ENCODE measurements at places on chromosomes 12 and 14.

DNA sequence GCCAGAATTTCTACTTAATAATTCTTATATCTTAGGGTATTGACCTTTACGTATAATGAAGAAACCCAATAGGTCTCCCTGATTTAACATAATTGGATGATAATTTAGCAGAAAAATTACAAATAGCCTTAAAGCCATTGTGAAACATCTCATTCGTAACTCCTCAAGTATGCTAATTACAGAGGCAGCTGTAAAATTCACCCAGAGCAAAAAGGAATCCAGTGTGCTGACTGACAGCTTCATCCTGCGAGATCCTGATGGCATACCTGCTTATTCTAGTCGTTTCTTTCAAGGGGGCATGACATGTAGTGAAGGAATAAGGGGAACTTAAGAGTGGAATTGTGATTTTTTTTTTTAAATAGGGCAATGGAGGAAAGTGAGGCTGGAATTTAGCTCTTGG, 291.5 kb downstream of the FUT8 start:
- no peak for DNase-seq

DNA sequence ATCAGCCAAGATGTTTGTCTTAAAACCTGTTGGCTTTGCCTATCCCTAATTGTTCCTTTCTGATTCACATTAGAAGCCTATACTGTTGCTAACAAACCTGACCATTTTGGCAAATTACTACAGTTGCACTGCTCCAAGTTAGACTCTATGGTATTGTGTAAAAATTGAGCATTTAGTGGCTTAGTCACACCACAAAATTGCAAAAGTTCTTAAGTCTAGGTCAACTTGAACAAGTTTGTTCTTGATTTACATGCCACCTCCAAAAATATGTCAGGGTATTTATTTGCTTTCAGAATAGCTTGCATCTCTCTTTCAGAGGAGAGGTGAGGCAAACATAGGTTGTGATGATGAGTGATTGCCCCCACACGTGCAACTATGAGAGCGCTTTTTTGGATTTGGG, 27.0 kb upstream of the PTHLH start:
- no peak for DNase-seq

DNA sequence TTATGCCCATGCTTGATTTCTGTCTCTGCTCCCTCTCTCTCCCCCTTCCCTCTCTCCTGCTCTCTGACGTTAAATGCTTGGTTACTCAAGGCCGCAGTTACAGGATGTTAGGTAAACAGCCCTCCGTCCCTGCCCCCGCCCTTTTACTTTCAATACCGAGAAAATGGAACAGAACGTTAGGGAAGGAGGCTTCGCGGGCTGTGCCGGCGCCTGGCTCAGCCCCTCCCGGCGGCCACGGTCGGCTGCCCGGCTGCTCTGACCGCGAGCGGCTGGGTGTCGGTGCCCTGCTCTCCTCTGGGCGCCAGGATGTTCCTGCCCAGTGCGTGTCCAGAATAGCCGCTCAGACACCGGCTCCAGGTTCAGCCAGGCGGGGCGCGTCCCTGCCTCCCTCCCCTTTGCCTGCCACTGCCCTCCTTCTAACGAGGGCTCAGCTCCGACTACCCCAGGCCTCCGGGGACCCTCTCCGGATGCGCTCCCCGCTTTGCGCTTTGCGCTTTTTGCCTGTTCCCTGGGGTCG, 166.1 kb downstream of the ADCK1 start:
- DNase-seq: no peak

DNA sequence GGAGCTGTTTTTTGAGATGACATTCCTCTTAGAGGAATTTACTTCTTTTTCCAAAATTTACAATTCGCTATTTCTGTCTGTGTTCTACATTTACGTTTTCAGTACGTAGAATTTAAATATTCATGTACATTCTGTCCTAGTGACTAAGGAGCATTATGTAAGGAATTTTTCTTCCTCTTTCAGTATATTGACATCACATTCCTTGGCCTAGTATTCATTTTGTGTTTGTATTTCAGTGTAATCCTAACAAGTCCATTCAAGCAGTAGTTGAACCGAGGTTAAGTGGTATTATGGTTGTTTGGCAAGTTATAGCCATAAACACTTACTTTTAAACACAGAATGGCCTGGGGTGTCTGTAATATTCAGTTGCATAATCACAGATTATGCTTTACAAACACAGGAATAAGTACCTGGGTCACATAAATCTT, 465.2 kb downstream of the PCNX1 start:
- DNase-seq: no peak

DNA sequence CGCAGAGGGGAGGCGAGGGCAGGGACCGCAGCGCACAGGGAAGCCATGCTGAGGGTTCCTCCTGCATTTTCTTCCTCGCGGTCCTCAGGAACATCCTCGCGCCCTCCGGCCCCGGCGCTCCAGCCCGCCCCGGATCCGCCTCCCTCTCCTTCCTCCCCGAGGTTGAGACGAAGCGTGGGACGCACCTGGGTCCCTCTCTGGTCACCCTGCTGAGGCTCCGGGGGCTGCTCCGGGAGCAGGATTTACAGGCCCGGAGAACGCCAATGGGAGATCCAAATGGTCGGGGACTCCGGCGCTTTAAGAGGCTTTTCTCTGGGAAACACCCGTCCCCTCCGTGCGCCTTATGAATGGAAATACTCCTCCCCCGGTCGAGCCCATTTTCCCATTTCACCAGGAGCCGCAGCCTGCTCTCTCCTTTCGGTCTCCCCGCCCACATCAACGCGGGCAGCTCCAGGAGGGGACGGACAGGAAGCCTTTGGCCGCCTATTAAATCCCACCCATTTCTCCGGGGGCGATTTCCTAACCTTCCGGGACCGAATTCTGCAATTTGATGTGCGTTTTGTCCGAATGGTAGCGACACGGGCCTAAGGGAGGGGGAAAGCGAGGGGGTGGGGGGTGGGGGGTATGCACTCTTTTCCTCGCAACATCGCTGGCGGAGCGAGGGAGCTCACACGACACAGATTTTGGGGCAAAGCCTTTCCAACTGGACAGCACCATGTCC, at the start of gene UNC79:
Gene UNC79 (plus strand): TSS at position 625 of the 721 bp plus-strand sequence. CDS start 91 bp downstream, at position 716.
- no peak for DNase-seq

Measured in vagina (tissue), 2 donors.